ENCODE measurements at places on chromosomes 12 and 14.

GRCh38 chr12:84069198-84069597, 843.4 kb downstream of the SLC6A15 start:
- DNase-seq = no peak

- peak; percentile 88 for DNase-seq
These were observed 360.5 kb upstream of the TMPO start for GRCh38 chr12:98154850-98155249.

DNA sequence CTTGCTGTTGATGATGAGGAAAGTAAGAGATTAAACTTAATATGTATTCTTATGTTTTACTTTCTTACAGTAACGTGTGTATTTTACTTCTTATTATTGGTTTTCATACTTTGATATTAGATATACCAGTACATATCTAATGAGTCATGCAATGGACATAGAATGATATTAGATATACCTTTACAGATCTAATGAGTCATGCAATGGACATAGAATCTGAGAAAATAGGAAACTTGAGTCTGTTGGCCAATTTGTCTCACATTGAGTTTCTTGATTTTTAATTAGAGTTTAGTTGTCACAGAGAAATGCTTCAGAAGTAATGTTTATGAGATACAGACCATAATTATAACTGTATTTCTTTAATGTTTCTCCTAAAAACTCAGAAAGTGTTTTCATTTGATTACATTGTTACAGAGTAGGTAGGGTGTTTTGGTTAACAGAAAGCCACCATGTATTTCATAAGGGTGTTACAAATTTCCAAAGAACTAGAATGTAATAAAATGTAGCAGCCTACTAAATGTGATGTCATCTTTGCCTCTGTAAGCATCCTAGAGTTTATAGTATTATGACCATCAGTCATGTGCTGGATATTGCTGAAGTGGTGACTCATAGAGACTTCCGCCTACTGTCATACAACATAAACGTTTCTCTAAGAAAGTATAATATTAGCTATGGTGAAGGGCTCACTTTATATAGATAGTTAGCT, 3.0 kb downstream of the GAS2L3 start:
- peak; percentile 5 for DNase-seq

DNA sequence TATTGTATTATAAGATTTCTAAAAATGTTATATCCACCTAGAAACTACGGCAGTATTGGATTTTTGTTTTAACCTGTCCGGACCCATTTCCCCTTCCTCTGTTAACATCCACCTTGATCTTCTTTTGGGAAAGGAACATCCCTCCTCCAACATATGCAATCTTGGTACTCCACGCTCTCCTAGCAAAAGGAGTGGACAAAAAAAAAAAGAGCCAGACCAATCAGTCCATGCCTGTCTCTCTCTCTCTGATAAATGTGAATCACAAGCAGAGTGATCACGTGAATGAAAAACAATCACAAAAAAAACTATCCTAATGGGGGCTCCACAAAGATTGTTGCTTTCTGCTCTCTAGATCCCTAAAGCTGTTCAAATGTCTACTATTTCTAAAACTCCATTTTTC, 27.1 kb downstream of the OSBPL8 start:
- DNase-seq = no peak

DNA sequence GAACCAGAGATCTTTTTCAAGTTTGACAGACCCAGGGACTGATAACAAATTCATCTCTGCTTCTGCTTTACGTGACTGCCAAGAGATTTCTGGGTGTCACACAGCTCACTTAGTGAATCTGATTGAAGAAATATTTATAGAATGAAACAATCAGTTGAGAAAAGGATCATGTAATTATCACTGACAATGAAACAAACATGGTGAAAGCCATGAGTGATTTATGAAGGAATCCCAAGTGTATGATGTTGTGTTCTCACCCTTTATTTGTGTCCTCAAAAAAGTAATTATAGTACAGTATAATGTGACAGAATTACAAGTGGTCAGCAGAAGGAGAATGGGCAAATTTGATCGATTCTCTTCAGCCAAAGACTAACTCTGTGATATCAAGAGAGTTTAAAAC, 177.3 kb downstream of the BMP4 start:
- DNase-seq = no peak

Measured in NCI-H510A treated with DMSO at 0.1 percent for 48 hours (cell line).